ENCODE measurements at places on chromosomes 1 and 21. TPM values are rescaled to one million over a fixed set of nuclear protein-coding genes. Genes with fewer than 3 reads are reported as not detected.

FTCD gene
- total RNA-seq, result 0.65 TPM

ACOT11 gene
- 3.6 TPM for total RNA-seq

RIPPLY3 gene
- total RNA-seq, result not detected

LCE1B gene
- total RNA-seq, result not detected

SPRR3 gene
- total RNA-seq, result not detected

GJB5 gene
- total RNA-seq, result not detected

FCAMR gene
- not detected for total RNA-seq

GUCA2A gene
- not detected for total RNA-seq

AGT gene
- 2.7 TPM for total RNA-seq

TAS1R1 gene
- total RNA-seq, result 0.20 TPM

MYBPH gene
- not detected for total RNA-seq

SFN gene
- total RNA-seq, result 0.20 TPM

CASZ1 gene
- 0.50 TPM for total RNA-seq

RUNX1 gene
- 48.6 TPM for total RNA-seq

EFHD2 gene
- 17.7 TPM for total RNA-seq

OR2T35 gene
- not detected for total RNA-seq

RHOU gene
- total RNA-seq, result 0.91 TPM

KIF14 gene
- 1.3 TPM for total RNA-seq

AMY1B gene
- total RNA-seq, result not detected

CA14 gene
- total RNA-seq, result not detected

FAM163A gene
- total RNA-seq, result not detected

KCND3 gene
- total RNA-seq, result 4.0 TPM

PRKCZ gene
- total RNA-seq, result 1.3 TPM

PRPF38A gene
- total RNA-seq, result 9.1 TPM

ERICH3 gene
- total RNA-seq, result not detected

RBM11 gene
- 0.26 TPM for total RNA-seq

OR2T33 gene
- total RNA-seq, result not detected

APCS gene
- not detected for total RNA-seq

SLC16A4 gene
- total RNA-seq, result 45.7 TPM

ZNF695 gene
- total RNA-seq, result 0.79 TPM

RGS5 gene
- 83.3 TPM for total RNA-seq

HSPA13 gene
- 70.1 TPM for total RNA-seq

ZNF670 gene
- 0.72 TPM for total RNA-seq

HPCA gene
- not detected for total RNA-seq

IQCC gene
- 1.4 TPM for total RNA-seq

SPRR1A gene
- not detected for total RNA-seq

PLK3 gene
- total RNA-seq, result 21.8 TPM
